ENCODE measurements at places on chromosomes 4 and X. TPM values are rescaled to one million over a fixed set of nuclear protein-coding genes. Genes with fewer than 3 reads are reported as not detected.

DNA sequence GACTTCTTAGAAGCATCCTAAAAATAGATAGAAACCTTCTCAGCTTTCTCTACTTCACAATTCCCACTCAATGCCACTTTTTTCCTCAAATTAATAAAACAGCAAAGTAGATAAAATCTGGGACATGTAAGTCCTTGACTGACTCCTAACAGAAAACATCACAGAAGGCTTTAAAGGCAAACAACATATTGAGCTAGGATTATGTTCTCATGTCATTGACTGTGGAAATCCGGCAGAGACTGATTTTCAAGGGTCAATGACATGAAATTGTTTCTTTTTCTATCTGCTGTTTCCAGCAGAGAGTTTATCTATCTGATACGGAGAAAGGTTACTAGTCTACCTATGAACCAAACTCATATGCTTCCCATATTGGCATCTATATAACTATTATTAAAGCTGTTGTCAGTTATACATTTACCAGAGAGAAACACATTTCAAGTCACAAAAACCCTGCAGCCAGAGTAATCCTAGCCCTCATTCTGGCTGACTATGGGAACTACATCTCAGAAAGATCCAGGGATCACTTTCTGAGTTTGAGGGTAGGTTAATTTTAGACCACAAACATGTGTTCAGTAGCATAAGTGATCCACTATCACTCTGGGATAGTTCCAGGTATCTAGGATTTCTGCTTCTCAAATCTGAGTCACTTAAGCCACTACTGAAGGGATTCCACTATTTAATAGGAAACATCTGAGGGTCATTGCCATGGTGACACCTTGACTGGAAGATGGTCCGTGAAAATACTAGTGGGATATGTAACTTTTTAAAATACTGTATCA lies 147.6 kb downstream of the PPP3CA start:
- no peak for DNase-seq

OTUD6A gene
- not detected for total RNA-seq

DNA sequence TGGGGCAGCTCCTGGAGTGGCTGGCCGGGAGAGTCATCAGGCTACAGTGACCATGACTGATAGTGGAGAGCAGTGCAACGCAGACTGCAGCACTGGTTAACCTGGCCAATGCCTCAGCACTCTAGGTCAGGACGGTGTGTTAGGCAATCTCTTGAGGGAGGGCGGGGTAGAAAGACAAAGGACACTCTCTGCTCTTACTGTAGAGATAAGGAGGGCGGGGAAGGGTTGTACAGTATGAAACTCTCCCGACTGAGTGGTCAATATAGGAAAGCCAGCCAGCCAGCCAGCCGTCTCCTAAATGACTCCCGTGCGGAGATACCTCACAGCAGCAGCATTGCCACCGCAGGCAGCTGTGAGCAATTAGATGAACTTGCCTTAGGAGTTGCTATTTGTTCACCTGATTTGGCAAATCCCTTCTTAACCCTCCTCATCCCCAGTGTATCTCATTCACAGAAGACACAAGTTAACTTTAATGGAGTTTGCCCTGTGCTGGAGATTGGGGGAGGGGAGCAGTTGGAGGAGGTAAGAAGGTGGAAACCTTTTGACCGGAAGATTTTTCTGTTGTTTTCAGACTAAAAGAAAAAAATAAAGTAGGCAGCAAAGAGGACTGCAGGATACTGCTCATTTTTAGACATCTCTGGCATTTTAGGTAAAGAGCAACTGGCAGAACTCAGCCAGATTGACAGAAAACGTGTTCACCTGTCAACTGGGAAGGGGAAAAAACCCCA lies 330.5 kb downstream of the HNRNPD start:
- no peak for DNase-seq

GRCh38 chr4:103075435-103075893 lies 1.1 kb downstream of the SLC9B2 start:
- DNase-seq: no peak

MAGEB17 gene
- total RNA-seq: not detected

- DNase-seq: no peak
Observed at GRCh38 chr4:175824076-175824475, 12.0 kb upstream of the GPM6A start.

- no peak for DNase-seq
Observed at GRCh38 chr4:98599617-98600205, 58.7 kb downstream of the TSPAN5 start.

DNA sequence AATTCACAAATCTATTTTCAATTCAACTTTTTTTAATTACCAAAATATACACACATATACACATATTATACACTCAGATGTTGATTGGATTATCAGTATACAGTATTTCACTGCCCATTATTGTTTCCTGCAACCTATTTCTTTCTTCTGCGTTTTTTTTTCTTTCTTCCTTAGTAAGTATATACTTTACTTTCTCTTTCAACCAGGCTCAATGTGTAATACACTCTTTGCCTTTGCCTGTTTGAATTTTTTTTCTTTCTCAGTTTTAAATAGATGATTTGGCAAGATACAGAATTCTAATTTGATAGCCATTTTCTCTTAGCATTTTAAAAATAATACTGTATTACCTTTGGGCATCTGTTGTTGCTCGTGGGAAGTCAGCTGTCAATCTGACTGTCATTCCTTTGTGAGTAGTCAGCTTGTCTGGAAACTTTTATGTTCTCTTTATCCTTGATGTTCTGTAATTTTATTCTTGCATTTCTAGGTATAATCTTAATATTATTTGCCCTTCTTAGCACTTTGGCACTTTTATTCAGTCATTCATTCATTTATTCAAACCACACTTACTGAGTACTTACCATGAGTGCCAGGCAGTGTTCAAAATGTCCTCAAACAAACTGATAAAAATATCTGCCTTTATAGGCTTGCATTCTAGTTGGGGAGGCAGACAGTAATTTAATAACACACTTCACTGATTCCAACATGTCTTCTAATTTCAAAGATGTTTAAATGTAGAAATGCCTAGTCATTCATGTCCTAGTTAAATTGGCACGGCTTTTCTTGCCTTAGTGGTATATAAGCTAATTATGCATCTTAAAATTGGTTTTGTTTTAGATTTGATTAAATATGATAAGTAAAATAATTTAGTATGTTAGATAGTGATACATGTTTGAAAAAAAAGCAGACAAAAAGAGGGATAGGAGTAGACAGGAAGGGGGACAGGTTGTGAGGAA lies 3.7 kb downstream of the USP38 start:
- no peak for DNase-seq

- no peak for DNase-seq
Observed at GRCh38 chrX:57313583-57314215, 27.2 kb downstream of the FAAH2 start.

MAGEB5 gene
- total RNA-seq: not detected

FAM184B gene
- total RNA-seq: 5.3 TPM

KLHL13 gene
- 93.3 TPM for total RNA-seq

DNA sequence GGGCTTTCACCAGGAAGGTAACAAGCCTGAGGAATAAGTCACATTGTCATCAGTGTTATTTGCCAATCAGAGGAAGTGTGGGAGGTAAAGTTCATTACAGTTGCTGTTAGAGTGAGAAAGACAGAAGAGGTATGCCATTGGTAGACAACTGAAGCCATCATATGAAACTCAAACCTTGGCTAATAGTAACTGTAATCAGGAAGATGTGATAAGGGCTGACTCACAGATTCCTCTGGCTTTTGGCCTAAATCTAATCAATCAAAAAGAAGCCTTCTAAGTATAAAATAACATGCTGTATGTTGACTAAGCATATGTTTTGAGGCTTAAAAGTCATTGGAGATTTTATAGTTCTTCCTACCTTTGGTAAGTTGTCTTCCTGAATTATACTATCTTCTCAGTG lies 242.8 kb downstream of the PCDH7 start:
- no peak for DNase-seq

SRPK3 gene
- under 0.01 TPM for total RNA-seq

- DNase-seq: no peak
Observed at GRCh38 chr4:177401658-177402273, 40.5 kb downstream of the AGA start.

GRCh38 chrX:65745992-65746391 lies 78.5 kb downstream of the MSN start:
- DNase-seq: no peak

GRCh38 chrX:153649178-153649914 lies 2.3 kb downstream of the DUSP9 start:
- peak; percentile 50 for DNase-seq

BANK1 gene
- under 0.01 TPM for total RNA-seq

DNA sequence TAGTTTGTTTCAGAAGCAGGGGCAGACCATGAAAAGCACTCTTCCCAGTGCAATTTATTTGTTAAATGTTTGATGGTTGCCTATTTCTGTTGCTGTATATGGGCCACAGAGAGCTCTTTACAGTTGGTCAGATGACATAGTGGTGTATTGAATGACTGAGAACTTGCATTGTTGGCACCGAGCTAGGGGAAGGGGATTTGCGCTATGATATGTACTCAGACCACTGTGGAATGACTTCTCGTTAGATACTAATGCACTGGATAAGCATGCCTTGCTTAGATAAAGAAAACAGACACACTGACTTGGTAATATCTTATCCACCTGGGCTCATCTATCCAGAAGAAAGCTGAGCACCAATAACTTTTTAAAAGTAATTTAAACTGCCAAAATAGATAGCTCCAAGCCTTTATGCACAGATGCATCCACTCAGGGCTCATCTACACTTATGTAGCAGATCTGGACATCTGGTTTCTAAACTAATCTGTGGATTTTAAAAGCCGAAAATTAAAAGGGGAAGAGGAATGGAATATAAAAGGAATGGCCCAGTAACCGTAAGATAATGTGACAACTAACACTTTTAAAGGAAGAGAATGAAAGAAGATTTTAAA lies 132.7 kb downstream of the GATB start:
- DNase-seq: no peak

SMR3B gene
- total RNA-seq: not detected

DNA sequence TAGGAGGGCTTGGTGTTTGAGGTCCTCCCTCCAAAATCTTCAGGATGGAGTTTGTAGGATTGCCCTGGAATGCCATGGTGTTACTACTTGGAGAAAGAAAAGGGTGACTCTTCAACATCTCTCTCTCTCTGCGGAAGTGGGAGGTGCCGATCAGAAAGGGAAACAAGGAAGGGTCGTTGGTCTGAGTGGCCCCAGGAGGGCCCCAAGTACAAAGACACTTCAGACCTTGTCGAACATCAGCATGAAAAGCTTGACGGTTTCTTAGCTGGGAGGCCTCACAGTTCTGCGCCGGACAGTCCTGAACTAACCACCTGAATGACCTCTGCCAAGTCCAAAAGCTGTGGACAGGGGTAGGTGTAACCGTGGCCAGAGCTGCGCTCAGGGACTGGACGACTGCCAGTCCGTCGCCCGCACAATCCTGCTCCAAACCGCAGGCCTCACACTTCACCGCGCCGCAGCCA lies 646 bp upstream of the GSX2 start:
- DNase-seq: no peak

JAKMIP1 gene
- 28.9 TPM for total RNA-seq

DNA sequence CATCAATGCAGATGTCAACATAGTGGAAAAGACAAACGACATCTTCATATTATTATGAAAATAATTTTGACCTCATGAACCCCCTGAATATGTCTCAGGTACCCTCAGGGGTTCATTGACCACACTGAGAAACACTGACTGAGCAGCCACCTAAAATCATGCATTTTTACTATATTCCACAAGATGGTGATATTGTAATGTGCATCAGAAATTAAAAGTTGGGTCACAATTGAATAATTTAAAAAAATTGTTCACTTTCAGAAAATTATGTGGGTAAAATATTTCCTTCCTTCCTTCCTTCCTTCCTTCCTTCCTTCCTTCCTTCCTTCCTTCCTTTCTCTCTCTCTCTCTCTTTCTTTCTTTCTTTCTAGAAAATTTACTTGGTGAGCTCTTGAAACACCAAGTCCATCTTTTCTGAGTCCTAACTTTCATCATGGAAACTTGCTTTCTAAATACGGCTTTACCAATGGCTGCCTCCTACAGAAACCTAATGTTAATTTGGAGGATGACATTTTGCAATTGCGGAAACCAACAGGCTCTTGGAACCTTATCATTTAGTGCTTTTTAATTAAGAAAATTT lies 103.6 kb downstream of the RTL3 start:
- no peak for DNase-seq

DNA sequence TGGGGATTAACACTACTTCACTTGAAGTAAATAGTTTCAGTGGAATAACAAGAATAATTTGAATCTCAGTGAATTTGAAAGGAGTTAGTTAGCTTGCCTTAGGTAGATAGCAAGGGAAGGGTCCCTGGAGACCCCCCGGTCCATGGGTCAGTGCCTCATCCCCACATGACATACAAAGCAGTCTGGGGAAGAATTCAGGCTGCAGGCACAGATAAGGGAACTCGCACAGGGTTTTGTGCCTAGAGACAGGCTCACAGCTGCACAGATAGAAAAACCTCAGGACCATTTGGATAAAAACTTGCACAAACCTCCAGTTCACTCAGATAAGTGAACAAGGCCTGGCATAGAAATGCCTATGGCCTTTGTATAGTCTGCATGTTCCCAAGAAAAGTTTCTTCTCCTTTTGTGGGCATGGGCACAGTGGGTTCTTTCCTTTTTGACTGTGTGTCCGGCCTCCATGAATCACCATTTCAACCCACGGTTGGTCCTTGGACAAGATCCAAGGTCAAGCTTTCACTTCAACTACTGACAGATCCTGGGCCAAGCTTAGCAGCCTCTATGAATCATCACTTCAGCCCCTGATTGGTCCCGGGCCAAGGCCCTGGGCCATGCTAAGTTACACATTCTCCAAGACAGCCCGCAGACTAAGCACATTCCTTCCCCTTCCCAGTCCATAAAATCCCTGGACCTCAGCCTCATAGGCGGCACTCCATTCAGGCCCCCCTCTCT lies 108.3 kb upstream of the KLHL4 start:
- DNase-seq: no peak

DNA sequence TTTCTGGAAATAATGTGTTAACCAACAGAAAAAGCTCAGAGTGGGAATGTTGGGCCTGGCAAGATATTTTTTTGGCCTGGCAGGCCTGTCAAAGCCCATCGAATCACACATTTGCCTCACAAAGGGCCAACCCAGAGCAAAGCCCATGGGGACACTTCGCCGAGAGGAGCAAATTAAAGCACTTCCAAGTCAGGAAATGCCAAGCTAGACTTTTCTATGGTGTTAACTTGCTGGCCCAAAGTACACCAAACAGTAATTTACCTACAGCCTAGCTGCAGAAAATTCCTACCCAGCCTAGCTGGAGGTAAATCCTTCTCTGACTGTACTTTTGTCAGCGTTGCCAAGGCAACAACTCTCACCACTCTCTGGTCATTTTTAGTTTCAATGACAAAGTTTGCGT lies 288.6 kb upstream of the LDB2 start:
- no peak for DNase-seq
